Left ventricle myocardium superior (tissue), 1 donor: ENCODE measurements at places on chromosomes 6 and 20. TPM values are rescaled to one million over a fixed set of nuclear protein-coding genes. Genes with fewer than 3 reads are reported as not detected.

- DNase-seq = no peak
Observed at GRCh38 chr6:39086711-39087110, 28.3 kb downstream of the SAYSD1 start.

DNA sequence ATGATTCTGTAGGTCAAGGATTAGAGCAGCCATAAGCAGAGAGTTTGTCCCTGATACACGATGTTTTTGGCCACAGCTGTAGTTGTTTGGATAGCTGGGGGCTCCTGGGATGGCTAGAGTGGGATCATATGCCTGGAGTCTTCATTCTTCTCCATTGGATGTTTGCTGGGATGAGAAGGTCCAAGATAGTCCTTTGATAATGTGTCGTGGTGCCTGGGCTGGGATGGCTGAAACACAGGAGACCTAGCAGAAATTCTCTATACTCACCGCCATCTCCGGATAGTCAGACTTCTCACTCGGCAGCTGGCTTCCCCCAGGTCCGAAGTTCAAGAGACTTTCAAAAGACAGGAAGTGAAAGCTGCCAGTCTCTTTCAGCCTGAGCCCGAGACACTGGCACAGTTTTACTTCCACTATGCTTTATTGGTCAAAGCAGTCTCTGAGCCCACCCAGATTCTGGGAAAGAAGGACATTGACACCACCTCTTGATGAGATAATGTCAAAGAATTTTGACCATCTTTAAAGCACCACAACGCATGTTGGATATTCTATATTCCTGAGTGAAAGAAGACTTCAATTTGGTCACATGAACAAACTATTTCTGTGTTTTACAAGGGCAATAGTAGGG, 16.0 kb downstream of the MARCKS start:
- peak; percentile 37 for DNase-seq

DNA sequence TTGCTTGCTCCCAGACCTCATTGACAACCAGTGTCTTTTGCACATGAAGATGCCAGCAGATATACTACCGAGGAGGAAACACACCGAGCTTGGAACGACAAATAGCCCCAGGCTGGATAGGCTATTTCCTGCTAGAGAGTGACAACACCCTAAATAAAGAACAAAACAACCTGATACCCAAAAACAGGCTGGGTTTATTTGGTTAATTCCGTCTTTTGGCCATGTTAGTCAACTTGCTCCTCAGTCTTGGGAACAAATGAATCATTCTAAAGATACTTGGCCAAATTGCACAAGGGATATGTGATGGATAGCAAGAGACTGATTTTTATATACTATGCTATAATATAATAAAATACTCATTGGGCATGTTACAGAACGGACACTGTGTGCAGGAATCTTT, 11.5 kb upstream of the MUC22 start:
- DNase-seq = no peak

- no peak for DNase-seq
Observed at GRCh38 chr6:113763876-113764275, 93.3 kb upstream of the MARCKS start.

The CNBD2 gene
- 2.6 TPM for total RNA-seq

- peak; percentile 79 for DNase-seq
Observed at GRCh38 chr20:62357187-62357667, 9.9 kb downstream of the LAMA5 start.

DNA sequence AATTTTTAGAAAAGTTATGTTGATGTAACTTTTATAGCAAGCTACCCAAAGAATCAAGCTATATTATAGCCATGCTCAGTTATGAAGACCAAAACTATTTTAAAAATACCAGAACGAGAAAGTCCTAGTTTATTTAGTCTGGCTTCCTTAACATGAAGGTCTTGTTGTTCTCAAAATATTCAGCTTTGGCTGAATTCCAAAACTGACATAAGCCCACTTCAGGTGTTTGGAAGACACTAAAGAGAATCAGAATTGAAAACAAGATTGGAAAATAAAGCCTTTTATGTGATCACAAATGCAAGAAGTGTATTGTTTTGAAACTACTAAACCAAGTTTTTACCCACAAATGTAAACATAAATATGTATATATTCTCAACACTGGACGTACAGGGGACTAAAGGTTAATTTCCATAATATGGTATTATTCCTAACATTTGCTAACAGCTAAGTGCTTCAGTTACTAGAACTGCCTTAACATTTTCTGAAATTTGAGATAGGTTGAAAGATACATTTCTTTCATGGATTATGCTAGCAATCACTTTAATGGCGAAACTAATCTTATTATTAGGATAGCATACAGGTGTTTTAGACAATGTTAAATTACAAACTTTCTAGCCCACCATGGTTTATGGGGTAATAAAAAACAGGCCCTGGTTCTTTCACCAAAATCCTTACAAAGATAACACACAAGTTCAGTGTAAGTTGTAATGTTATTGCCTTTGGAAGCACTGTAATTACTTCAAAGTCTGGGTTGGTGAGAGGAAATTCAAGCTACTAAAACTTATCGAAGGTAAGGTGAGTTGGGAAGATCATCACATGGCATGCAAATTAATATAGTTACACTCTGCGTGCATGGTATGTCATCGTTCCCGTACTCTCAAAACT, 1.6 kb downstream of the MAP3K5 start:
- no peak for DNase-seq

The TCEA2 gene
- total RNA-seq = 35.6 TPM

- DNase-seq = no peak
Observed at GRCh38 chr6:74420221-74420620, 724.2 kb downstream of the CD109 start.
